Inflammatory macrophage treated with lipopolysaccharide for 1 hour (primary cell): ENCODE measurements at places on chromosomes 6 and 20.

DNA sequence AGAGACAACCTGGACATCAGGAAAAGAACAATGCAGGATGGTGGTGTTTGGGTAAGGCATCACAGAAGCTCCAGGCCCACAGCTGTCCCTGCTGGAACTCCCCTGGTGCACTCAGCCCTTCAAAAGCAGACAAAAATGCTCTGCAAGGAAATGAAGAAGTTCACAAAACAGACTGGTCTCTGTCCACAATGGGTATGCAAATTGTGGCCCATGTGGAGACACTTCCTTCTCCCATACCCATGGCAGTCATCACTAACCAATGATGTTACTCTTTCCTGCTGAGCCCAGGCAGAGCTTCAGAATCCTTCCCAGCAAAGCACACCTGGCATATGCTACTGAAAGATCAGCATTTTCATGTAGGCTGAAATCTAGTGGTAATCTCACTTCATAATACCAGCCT, 42.6 kb upstream of the PXDC1 start:
- peak; percentile 79 for DNase-seq

DNA sequence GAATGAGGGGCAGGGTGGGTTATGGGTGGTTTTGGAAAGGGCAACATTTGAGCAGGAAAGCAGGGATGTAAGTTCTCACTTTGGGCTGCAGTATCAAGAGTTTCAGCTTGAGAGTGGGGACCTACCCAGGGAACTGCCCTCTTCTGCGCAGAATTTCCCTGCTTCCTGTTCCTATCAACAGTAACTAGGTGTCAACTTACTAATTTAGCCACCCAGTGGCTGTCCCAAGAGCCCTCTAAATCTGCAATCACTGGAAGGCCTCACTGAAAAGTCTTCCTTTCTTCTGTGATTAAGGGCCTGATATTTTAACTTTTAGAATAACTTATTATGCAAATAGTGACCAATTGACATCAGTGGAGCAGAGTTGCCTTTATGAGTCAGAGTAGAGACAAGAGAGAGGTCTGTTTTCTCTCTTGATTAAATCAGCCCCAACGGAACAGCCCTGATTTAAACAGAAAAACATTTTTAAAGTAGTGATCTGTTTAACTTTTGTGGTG, 118.2 kb upstream of the RIPOR2 start:
- DNase-seq: peak; percentile 81

GRCh38 chr6:40695750-40696415, 108.7 kb upstream of the LRFN2 start:
- DNase-seq: no peak

DNA sequence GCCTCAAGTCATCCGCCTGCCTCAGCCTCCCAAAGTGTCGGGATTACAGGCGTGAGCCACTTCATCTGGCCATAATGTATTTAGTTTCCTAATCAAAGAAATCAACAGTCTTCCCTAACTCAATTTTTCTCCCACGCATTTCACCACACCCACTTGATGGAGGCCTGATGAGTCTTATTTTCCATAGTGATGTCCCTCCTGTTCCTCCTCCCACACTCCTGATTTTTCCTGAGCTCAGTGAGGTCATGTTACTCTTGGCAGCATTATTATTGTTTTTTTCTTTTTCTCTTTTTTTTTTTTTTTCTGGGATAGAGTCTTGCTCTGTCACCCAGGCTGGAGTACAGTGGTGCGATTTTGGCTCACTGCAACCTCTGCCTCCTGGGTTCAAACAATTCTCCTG, 8.9 kb downstream of the ABRACL start:
- no peak for DNase-seq

DNA sequence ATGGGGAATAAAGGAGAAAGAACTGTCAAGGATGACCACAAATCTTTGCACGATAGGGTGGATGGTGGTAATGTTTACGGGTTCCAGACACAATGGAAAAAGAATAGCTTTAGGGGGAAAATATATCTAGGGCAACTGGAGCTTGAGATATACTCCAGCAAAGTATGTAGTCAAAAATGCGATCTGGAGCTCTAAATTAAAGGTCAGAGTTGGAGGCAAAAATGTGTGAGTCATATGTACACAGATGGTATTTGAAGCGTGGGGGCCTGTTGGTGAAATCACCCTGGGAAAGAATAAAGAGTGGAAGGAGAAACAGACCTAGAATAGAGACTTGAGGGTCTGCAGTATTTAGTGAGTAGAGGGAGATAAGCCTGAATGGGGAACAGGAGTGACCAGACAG, 633.9 kb upstream of the CHD6 start:
- DNase-seq: no peak

DNA sequence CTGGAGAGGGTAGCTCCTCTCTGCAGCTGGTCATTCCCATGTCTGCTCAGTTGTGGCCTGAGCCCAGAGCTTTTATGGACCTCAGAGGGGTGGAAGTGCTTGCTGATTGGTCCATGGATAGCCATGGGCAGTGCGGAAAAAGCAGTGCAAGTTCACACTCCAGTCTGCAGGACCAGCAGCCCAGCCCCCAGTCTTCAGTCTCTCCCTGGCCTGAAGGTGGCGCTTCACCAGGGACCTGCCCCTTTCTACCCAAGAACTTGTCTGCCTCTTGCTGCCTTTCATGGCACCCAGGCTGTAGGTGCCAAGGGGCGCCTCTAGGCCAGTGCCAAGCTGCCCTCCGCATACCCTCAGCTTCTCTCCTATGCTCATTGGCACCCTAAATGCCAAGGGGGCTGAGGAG, 91.0 kb downstream of the TBXT start:
- no peak for DNase-seq

DNA sequence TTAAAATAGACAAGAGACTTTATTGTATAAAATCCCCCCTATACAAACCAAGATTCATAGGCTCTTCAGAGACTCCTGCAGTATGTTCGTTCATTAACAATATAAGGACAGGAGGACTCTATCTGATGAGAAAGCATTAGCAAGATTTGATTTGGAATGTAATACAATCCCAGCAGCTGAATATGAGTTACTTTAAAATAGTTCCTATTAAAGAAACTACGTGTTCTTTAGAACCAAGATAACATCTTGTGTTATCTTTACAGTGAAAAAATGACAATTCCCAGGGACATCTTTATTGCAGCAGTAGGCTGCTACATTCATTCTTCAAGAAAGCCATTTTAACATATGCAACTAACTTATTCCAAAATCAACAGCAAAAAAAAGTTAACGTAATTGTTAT, 1360.1 kb upstream of the GJE1 start:
- no peak for DNase-seq
